ENCODE measurements at places on chromosomes 2 and 18.

- DNase-seq = no peak
These were observed 392.8 kb downstream of the TSN start for GRCh38 chr2:122148128-122148767.

DNA sequence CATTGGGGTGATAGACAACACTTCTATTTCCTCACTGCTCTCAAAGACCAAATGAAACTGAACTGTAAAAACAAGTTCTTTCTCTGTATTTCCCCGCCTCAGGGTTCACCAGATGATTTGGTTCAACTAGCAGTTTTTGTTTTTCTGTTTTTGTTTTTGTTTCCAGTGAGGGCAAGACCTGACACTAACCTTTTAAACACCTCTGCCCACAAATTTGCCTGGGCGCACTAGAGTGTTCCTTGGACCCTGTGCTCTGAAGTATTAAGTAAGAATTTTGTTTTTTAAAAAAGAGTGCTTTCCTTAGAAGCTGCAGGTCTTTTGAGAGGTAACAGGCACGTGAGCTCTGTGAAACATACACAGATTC is 92.9 kb downstream of the DYSF start:
- no peak for DNase-seq

DNA sequence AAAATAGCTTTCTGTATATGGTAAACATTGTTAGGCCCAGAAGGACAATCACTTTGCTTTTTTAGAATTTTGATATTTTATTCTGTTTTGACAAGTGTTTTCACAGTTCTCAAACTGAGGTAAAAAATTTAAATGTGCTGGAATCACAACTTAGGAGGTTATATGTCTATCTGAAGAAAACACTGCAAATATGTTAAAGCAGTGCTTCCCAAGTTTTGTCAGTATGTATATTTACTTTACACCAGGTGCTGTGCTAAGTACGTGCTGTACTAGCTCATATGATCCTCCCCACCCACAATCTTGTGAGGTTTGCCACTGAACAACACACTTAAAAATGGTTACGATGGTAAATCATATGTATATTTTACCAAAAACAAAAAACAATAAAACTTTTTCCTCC is 124.2 kb downstream of the CABYR start:
- DNase-seq = no peak

- no peak for DNase-seq
These were observed 206.0 kb upstream of the PARD3B start for GRCh38 chr2:204339212-204339715.

GRCh38 chr2:153163055-153163454 is 315.5 kb downstream of the RPRM start:
- DNase-seq = no peak

DNA sequence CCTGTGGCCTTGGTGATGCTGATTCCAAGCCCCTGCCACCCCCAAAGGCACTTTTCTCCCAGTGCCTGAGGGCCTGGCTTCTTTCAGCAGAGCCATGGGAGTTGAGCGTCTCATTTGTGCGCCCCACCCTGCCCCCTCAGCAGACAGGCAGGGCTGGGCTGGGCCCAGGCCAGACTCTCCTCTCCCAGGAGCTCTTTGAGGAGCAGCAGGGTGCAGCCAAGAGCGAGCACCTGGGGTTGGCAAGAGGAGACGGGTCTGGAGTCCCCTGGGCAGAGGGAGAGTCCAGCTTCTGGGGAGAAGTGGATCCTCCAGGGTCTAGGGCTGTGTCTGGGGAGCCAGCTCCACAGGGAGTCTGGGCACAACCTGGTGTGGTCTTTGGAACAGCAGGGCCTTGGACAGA is 21.2 kb downstream of the NPPC start:
- no peak for DNase-seq

- no peak for DNase-seq
These were observed 258.5 kb downstream of the TWIST2 start for GRCh38 chr2:239106314-239106908.

GRCh38 chr2:27496357-27497287 is at the start of gene GCKR:
TSS of gene GCKR (plus strand) at chr2:27496839. CDS start at chr2:27496905, 66 bp downstream.
- DNase-seq = no peak

- no peak for DNase-seq
These were observed 130.1 kb upstream of the MAPRE2 start for GRCh38 chr18:34911081-34911480.

DNA sequence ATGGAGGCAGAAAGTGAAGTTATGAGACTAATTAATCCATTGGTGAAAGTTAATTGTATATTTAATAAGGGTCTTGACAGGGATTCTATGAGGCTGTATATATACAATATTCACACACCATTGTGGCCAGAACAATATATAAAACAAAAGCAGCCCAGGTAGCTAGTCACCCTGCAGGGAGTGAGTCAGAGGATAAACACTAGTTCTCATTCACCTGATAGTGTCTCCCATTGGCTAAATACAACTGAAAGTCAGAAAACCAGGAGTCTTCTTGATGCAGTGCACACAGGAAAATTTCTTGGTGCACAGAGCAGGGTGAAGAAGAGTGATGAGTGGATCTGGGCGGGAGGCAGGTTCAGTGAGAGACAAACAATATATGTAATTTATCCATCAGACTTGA is 465.2 kb downstream of the ERBB4 start:
- DNase-seq = no peak

- DNase-seq = no peak
These were observed 16.2 kb downstream of the MTIF2 start for GRCh38 chr2:55252832-55253231.

GRCh38 chr2:158995677-158996049 is 27.2 kb downstream of the TANC1 start:
- no peak for DNase-seq
